Nephron progenitor cell (in vitro differentiated cells): ENCODE measurements at places on chromosomes 13 and 19.
A peak's percentile ranks its signal among the peaks of the same experiment; 100 is the strongest.

DNA sequence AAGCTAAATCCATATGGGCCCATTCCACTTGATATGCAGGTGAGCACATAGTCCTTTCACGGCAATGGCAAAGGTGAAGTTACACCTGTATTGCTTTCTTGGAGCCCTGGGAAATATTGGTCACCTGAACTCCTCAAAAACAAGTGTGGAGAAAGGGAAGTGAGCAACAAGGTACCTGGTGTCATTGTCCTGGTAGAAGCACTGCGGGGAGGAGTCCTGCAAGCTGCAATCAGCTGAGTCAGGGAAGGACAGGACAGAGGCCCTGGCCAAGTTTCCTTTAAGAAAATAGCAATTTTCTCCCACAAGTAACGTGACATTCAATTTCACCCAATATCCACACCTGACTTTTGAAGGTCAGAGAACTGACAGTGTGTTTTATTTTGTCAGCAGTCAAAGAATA, 389.1 kb downstream of the IRS2 start:
- DNase-seq: no peak

GRCh38 chr13:106326751-106327150, 208.7 kb downstream of the EFNB2 start:
- DNase-seq: no peak

- peak; percentile 51 for DNase-seq
Observed at GRCh38 chr13:38350114-38350617, 515 bp downstream of the UFM1 start.

DNA sequence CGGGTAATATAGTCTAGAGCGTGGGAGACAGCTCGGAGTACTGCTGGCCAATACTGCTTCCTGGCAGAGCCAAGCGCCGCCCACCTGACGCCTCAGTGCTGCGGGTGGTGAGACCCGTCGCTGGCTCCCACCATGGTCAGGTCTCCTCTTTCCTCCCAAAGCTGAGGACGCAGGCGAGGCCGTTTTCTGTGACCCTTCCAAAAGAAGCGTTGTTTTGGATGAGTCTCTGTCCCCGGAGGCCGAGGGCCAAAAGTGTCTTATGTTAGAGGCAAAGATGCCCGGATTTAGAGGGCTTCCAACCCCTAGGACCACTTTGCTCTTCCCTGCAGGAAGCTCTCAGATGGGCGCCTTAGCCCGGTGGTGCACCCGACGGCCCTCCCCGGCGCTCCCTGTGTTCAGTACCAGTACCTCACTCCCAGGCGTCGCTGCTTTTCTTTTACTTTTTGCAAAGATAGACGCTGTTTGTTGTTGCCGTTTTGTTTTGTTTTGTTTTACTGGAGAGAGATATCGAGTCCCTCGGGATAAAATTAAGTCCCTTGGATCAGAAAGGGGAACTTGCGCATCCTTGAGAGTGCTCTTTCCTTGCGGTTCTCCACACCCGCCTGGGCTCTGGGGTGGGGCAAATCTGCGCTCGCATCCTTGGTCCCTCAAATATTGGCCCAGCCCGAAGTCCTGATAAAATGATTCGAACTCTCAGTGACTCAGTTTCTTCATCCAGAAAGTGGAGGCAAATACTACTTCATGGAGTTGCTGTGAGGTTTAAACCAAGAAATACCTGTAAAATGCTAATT, 7.0 kb downstream of the PDX1 start:
- peak; percentile 58 for DNase-seq

DNA sequence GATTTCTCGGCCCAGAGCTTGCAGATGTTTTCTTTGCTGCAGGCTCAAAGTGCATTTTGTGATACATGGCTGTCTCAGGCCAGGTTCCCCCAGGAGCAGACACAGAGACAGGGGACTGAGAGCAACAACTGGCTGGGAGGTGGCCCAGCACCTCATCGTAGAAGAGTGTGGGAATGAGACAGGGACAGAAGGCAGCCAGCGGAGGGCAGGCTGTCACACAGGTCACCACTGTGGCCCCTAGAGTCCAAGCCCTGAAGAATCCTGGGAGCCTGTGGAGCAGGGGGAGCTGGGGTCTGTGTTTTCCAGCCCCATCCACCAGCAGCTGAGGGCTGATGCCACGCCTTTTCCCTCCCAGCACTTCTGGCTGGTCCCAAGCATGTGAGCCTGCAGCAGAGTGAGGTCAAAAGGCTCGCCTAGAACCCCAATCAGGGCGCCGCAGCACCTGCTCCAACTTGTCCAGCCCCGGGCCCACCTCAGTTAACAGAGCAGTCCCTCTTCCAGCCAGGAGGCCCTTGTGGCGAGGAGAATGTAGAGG, 723.8 kb downstream of the UQCRFS1 start:
- DNase-seq: no peak

DNA sequence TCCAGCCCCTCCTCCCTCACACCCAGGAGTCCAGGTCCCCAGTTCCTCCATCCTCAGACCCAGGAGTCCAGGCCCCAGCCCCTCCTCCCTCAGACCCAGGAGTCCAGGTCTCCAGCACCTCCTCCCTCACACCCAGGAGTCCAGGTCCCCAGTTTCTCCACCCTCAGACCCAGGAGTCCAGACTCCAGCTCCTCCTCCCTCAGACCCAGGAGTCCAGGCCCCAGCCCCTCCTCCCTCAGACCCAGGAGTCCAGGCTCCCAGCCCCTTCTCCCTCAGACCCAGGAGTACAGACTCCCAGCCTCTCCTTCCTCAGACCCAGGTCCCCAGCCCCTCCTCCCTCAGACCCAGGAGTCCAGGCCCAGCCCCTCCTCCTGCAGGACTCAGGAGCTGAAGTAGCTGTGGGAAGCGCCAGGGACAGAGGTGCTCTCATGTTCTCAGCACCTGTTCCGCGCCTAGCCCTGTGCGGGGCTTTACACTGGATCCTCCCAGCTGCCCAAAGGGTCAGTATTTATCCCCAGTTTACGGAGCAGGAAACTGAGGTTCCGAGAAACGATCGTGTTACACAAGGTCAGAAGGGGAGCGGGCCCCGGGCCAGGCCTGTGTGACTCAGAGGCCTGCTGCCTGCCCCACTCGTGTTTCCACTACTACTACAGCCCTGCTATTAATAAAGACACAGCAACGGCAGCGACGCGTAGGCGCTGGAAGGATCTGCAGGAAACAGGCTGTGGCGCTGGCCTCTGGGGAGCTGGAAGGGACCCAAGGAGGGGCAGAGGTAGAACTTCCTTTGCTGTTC, 1.7 kb upstream of the SBK3 start:
- DNase-seq: no peak

- no peak for DNase-seq
Observed at GRCh38 chr13:48353590-48353989, 50.0 kb downstream of the RB1 start.

DNA sequence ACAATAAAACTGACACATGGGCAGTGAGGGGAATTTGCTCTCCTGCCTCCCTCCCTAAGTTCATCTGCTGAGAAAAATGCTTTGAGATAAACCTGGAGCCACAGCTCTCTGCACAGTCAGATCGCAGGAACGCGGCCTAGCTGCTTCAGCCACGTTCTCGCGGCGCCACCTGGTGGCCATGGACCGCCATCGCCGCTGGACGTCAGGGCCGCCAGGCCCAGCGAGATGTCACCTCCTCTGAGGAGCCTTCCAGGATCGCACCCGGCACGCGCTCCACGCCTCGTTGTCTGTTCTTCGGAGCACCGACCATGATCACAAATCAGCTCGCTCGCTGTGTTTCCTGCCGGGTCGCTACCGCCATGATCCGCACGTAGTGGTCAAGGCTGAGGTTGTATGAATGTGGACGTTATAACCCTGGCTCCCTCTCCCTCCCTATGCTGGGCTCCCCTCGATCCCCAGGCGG, 20.6 kb upstream of the USP29 start:
- DNase-seq: peak; percentile 28

- DNase-seq: no peak
Observed at GRCh38 chr19:44947041-44947581, 1.3 kb downstream of the APOC2 start.

- no peak for DNase-seq
Observed at GRCh38 chr13:97934590-97934989, 18.9 kb upstream of the IPO5 start.

GRCh38 chr13:108326309-108326708, 56.8 kb downstream of the TNFSF13B start:
- no peak for DNase-seq

GRCh38 chr13:51832471-51833152, 12.4 kb downstream of the TMEM272 start:
- DNase-seq: no peak

DNA sequence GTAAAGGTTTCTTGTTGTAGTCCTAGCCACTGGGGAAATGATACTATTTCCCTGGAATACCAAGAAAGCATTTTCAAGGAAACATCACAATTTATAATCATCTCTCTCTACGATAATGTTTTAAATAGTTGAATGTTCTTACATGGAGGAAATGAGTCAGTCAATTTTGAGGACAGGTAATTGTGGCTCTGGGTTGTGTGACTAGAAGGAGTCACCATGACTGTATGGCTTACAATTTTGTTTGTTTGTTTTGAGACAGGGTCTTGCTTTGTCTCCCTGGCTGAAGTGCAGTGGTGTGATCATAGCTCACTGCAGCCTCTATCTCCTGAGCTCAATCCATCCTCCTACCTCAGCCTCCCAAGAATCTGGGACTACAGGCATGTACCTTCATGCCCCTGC, 47.4 kb downstream of the COG3 start:
- no peak for DNase-seq

DNA sequence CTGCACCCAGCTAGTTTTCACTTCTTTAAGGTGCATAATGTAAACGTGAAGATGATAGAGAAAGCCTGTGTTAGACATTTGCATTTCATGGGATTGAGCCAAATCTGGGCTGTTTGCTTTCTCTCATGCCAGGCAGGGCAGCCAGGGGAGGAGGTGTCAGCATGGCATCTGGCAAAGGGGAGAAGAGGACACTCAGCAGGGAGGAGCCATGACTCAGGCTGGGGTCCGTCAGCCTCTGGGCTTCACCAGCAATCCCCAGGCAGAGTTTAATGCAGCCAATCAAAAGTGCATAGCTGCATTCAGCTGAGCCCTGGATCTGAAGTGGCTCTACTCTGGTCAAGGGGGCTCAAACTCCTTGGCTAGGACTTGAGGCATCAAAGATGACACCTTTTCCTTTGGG, 23.5 kb downstream of the EBPL start:
- no peak for DNase-seq

DNA sequence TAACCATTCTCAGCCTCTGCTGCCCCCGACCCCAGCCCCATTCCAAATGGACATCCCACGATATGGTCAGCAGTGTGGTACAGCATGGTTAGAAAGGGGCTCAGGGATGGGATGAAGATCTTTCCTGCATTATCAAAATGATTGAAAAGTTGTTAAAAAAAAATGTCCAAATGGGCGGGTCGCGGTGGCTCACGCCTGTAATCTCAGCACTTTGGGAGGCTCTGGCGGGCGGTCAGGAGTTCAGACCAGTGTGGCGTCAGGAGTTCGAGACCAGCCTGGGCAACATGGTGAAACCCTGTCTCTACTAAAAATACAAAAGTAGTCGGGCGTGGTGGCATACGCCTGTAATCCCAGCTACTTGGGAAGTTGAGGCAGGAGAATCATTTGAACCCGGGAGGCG, 54.3 kb upstream of the ZNF254 start:
- DNase-seq: no peak
